ENCODE measurements at places on chromosomes 12 and 14. TPM values are rescaled to one million over a fixed set of nuclear protein-coding genes. Genes with fewer than 3 reads are reported as not detected.

Gene ADAM21
- polyA plus RNA-seq, result 0.04 TPM

Gene APOLD1
- polyA plus RNA-seq, result 0.44 TPM

Gene NDUFB1
- 594 TPM for polyA plus RNA-seq

Gene USP30
- 7.2 TPM for polyA plus RNA-seq

Gene RHEBL1
- polyA plus RNA-seq, result 1.8 TPM

- no peak for DNase-seq
Measured at GRCh38 chr12:105696-106095, 39.1 kb downstream of the IQSEC3 start.

DNA sequence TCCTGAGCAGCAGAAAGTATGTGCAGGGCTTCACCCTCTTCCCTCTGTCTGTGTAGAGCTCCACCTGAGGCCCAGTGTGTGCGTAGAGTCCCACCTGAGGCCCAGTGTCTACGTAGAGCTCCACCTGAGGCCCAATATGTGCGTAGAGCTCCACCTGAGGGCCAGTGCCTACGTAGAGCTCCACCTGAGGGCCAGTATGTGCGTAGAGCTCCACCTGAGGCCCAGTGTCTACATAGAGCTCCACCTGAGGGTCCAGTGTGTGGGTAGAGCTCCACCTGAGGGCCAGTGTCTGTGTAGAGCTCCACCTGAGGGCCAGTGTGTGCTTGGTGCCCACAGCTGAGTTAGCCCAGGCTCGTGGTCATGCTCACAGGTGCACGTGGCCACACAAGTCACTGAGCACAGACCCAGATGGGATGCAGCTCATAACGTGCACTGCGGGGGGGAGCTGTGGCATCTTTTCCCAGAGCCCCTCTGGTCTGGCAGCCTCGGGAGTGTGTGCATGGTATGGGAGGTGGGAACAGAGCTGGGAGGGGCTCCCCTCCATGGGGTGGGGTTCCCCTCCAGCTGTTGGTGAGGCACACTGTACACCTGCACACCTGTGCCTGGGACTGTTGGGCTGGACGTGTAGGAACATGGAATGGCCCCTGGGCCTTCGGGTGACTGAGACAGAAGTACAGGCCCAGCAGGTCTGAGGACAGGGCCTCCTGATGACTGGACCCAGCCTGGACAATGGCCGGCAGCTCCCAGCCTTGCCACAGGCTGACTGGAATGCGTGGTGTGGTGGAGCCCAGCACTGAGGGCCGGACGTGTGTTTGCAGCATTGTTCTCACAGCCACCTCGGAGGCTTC lies 20.1 kb downstream of the PACS2 start:
- no peak for DNase-seq

- DNase-seq, result peak; percentile 32
Measured at GRCh38 chr14:99578541-99579101, 25.4 kb downstream of the CCDC85C start.

DNA sequence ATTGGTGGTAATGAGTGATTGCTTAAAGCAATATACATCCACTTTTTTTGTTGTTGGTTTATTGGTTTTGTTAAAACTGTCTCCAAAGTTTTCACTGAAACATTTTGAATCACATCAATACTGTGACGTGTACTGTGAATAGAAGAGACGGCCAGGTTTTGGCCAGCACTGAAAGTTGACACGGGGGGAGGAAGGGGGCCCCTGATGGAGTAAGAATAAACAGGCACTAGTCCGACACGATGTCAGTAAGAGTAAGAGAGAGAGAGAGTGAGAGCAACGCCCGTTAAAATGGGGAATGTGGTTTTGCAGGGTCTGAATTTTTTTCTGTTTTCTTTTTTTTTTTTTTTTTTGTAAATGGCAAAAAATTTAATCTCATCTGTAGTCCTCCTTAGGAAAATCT lies 14.7 kb downstream of the PEBP1 start:
- DNase-seq, result no peak

- no peak for DNase-seq
Measured at GRCh38 chr12:57250956-57251355, at the start of gene STAC3. Gene STAC3 (minus strand): TSS chr12:57251187. CDS start chr12:57249636, 1,551 bp downstream.

- DNase-seq, result peak; percentile 63
Measured at GRCh38 chr12:50224026-50224692, 57.0 kb upstream of the CERS5 start.

DNA sequence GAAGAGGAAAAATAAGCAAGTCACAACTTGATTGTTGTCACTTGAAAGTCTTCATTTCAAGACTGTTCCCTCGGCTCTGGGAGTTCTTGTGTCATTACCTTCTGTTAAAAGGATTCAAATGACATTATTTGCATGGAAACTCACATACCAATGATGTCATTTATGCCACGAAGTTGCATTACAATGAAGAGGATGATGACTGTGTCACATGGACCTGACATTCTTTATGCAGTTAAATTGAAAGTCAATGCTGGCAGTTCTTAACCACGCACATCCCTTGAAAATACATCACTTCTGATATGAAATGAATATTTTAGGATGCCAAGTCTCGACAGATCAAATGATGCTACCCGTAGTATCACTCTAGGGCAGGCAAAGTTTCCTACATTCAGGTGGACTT lies 1069.5 kb downstream of the VRK1 start:
- DNase-seq, result no peak

DNA sequence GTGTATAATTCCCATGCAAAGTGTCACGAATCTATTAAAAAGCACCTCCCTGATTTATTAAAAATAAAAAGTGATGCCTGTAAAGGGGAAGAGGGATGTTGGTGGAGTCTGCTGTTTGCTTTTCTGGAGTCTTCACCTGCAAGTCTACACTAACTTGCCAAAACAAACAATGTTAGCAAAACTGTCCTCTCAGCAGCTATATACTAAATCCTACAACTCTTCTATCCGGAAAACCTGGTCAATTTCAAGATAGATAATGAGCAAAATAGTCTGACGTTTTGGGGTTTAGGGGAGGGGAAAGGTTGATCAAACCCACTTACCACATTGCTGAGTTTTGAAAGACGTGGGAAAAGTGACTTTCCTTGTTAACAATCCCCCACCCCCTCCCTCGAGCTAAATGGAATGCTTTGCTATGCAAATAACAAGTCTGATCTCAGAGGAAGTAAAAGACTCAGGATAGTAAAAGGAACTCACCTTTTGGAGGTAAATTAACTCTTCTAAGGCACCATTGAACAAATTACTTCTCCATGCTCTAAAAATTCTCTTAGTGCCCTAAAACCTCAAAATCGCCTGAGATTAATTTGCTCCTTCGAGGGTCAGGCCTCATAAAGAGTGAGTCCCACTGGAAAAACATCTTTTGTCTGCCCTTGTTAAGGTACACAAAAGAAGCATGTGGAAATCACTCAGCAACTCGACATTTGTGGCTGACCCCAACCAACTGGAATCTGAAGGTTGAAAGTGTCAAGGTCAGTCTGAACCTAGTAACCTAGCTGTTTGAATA lies 13.5 kb downstream of the BMP4 start:
- DNase-seq, result no peak

DNA sequence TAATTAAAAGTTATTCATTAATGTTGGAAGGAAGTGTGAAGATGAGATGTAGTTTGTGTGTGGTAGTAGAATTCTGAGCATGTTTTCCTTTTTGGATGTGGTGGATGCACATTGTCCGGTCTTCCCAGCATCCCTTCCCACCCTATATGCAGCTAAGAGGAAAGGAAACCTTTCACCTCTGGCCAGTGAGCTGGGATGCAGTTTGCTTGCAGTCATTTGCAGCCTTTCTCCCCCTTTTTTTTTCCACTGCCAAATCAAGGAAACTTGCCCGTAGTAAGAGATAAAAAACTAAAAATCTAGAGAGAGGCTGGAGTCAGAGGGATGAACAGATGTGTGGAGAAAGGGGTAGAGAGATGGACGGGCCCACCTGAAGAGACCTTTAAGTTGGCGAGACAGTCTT lies 72.5 kb upstream of the SLC38A2 start:
- no peak for DNase-seq

- DNase-seq, result no peak
Measured at GRCh38 chr12:1540690-1541089, 53.7 kb downstream of the FBXL14 start.

DNA sequence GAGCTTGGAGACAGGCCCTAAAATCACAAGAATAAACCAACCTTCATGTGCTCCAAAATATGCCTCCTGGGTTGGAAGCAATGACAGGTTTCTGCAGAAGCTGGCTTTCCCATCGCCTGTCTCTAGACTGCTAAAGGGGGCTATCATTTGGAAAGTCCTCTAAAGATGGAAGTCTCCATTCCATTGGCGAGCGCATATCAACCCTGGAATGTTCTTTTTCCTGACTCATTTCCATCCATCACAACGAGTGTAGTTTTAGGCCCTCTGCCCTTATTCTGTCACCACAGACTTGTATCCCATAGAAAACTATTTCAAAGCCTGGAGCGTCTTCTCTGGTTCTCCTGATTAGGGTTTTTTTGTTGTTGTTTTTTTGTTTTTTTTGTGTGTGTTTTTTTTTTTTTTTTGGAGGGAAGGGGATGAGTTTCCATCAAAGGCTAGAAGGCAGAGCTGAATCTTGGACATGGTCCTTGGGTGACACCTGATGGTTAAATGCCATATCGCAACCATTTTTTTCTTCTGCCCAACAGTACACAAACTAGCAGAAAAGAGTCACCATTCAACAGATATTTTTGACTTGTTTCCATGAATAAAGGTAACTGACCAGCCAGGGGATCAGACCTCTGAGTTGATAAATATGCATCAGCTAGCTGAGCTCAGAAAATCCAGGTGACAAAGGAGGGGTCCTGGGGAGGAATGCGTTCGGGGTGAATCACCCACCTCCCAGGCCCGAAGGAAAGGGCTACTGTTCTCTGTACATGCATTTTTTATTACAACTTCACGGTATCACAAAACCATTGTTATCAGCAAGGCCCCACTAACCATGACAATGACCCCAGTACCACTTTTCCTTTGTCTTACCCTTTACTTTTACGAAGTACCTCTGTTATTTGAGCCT lies 40.5 kb downstream of the KCNA5 start:
- peak; percentile 63 for DNase-seq

DNA sequence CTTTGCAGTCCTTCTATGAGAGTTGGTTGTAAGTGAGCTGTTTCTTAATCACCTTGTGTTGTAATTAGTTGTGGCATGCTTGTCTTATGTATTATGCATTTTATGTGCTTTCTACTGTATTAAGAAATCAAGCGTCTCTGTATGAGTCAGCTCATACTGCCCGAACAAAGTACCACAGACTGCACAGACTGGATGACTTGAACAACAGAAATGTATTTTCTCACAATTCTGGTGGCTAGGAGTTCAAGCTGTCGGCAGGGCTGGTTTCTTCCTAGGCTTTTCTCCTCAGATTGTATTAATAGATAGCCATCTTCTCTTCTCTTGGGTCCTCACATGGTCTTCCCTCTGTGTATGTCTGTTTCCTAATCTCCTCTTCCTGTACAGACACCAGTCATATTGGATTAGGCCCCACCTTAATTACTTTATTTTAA lies 77.7 kb downstream of the FLRT2 start:
- no peak for DNase-seq

- no peak for DNase-seq
Measured at GRCh38 chr14:60771117-60771516, 36.6 kb downstream of the MNAT1 start.

- DNase-seq, result no peak
Measured at GRCh38 chr14:101103321-101103901, 199.9 kb upstream of the RTL1 start.

- no peak for DNase-seq
Measured at GRCh38 chr12:78183824-78184223, 353.1 kb downstream of the NAV3 start.

DNA sequence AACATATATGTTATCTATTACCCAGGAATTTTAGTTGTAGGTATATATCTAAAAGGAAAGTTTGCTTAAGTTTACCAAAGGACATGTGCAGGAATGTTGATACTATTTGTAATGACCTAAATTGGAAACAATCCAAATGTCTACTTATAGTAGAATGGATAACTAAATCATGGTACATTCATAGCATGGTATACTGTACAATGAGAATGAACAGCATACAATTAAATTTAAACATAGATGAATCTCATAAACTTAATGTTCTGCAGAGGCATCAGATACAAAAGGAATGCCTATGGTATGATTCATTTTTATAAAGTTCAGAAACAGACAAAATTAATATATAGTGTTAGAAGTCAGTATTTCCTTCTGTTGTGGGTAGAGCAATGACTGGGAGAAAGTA lies 135.4 kb downstream of the GPHN start:
- DNase-seq, result no peak

GRCh38 chr12:55926738-55927587 lies 731 bp downstream of the PYM1 start:
- peak; percentile 97 for DNase-seq

DNA sequence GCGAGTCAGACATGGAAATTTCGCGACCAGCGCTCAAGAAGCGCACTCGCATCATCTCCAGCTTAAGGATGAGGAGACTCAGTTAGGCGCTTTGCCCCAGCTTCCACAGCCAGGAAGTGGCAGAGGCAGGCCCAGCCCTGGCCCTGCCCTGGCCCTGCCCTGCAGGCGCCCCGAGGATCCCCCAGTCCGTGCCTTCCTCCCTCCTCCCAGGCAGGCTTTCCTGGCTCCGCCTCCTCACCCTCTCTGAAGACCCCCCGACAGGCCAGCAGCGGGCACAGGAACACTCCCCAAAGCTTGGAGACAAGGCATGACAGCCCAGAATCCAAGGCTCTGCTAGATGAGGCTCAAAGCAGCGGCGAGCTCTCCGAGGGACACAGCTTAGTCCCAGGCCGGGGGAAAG lies 25.1 kb downstream of the UBR7 start:
- no peak for DNase-seq

DNA sequence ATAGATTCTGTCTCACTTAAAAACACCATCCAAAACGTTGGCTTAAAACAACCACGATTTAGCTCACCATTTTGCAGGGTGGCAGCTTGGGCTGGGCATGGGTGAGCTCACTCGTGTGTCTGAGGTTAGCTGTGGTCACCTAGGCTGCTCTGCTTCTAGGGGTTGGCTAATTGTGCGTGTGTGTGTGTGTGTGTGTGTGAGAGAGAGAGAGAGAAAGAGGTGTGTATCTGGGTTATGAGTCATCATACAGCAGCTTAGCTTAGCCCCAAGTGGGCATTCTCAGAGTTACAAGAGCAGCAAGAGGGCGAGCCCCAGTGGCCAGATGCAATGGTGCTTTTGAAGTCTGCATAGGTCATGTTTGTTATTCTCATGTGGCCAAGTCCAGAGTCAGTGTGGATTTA lies 6.0 kb downstream of the FBXW8 start:
- peak; percentile 78 for DNase-seq

DNA sequence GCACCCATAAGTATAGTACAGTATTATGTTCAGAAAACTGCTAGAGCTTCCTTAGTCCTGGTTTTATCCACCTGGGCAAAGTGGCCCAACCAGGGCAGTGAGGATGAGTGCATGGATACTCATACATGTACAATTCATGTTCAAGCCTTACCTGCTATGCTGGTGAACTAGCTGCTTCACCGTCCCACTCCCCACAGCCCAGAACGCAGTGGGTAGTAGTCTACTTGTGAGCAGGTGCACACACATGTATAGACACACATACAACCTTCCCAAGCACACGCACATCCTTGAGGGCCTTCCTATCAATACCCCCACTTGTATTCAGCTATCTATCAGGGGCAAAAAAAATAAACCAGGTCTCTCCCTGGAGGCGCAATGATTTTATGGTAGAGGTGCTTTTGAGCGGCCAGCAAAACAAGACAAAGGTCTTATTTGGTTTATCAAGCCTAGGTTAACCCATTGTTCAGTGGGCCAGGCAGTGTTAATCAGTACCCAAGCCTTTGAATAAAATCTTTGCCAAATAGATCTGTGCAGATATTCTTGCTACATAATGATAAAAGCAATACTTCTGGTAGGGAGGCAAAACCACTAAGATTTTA lies 69.8 kb downstream of the ZFP36L1 start:
- no peak for DNase-seq
